ENCODE measurements at places on chromosomes 11 and 22.

DNA sequence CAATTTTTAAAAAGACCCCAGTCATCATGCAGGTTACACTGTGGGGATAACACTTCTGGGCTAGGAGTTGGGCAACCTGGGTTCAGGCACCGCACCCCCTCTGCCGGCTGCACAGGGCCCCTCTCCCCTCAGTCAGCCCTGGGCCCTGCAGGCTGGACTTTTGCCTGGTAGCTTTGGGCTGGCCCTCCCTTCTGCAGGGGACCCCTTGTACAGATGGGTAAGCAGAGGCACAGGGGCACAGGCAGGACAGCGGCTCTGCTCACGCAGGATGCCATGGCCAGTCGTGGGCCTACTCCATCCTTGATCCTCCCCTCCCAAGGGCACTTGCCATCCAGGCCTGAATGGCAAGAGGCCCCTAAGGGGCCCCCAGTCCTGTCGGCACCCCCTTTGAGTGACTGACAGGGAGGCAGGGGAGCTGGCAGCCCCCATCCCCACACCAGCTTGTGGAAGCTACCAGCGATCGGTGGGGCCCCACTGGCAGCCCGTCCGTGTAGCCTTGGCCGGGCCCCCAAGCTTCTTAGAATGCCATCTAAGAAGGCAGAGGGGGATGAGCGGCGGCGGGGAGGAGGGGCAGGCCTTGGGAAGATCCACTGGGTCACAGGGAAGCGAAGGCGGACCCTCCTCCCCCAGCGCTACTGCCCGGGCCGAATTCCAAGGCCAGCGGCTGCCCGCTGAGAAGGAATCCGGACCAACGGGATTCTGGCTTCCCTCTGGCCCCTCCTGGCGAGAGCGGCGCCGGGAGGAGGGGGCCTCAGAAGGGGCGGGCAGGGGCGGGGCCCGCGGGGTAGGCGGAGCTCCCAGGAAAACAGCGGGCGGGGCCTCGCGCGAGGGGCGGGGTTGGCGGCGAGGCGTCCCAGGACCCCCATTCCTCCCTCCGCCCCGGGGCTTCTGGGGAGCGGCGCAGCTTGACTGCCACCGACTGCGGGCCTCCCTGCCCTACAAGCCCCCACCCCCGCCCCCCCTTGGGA lies 6.8 kb upstream of the CHKA start:
- DNase-seq = no peak

- no peak for DNase-seq
Observed at GRCh38 chr11:9203691-9204311, 61.3 kb downstream of the DENND5A start.

DNA sequence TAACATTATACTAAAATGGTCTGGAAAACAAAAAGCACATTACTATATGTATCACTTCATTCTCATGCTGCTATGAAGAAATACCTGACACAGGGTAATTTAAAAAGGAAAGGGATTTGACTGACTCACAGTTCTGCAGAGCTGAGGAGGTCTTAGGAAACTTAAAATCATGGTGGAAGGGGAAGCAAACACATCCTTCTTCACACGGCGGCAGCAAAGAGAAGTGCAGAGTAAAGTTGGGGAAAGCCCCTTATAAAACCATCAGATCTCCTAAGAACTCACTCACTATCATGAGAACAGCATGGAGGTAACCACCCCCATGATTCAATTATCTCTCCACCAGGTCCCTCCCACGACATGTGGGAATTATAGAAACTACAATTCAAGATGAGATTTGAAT lies 60.0 kb downstream of the FAM181B start:
- DNase-seq = no peak

DNA sequence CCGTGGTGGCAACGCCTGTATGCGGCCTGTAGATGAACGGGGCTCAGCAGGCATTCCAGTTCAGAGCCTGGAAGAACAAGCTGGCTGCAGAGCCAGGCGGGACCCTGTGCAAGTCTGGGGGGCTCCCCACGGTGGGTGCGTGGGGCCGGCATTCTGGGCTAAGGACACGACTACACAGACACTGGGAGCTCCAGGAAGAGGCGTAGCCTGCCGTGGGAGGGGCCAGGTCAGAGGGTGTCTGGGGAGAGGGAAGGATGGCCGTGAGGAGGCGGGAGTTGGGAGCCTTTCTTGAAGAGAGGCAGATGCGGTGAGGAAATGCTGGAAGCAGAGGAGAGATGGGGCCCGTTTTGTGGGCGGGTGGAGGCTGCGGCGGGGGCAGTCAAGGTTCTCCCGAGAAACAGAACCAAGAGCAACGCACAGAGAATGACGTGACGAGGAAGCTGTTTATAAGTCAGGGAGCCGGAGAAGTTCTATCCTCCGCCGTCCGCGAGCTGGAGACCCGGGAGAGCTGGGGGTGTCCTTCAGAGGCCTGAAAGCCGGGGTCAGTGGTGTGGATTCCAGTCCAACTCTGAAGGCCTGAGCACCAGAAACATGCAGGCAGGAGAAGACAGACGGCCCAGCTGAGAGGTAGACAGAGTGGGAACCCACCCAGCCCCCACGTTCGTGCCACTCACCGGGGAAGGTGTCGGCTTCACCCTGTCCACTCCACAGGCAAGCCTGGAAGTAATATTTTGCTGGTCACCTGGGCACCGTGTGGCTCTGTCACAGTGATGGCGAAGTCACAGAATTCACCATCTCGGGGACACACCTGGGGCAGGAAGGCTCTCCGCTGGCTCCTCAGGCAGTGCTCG lies 529.6 kb downstream of the BRD1 start:
- DNase-seq = no peak

DNA sequence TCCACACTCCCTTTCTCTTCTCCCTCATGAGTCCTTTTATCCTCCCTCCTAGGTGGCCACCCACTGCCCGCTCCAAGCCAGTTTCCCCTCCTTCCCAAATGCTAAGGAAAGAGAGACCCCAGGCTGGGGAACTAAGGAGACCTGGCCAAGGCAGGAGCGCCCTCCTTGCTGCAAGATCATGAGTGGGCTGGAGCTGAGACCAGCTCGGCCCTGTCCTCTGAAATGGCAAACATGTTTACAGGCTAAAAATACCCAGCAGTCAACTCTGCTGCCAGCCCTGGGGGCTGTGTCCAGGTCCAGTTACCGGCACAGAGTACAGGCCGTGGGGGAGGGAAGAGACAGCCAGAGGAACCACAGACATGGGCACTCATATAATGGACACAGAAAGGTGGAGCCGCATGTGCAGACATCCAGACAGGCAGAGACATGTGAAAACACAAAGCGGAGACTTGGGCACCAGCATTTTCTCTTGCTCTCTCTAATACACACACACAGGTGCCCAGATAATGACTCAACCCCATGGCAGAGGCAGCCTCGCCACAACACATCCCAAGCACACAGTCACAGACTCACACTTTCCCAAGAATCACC lies 1.2 kb upstream of the AHNAK start:
- no peak for DNase-seq

GRCh38 chr11:8038393-8038792 lies 42.6 kb upstream of the TUB start:
- DNase-seq = no peak
